Uterine smooth muscle cell (primary cell): ENCODE measurements at places on chromosomes 5 and 9. TPM values are rescaled to one million over a fixed set of nuclear protein-coding genes. Genes with fewer than 3 reads are reported as not detected.

The TMEM161B gene
- total RNA-seq, result 20.6 and 22.6 TPM in 2 replicates

The ABO gene
- total RNA-seq, result under 0.01 TPM in 1 of 2 replicates, not detected in the other

The BRD9 gene
- 47.2 and 66.5 TPM in 2 replicates for total RNA-seq

The NDFIP1 gene
- 58.1 and 60.4 TPM in 2 replicates for total RNA-seq

The ADGRD2 gene
- not detected in 2 replicates for total RNA-seq
